CD8-positive, alpha-beta memory T cell (primary cell): ENCODE measurements at places on chromosomes 11 and 22. TPM values are rescaled to one million over a fixed set of nuclear protein-coding genes. Genes with fewer than 3 reads are reported as not detected.

Gene FAM118B
- total RNA-seq, result 19.0 TPM

Gene SCN2B
- not detected for total RNA-seq

- no peak overlapping the region for H3K4me3 ChIP-seq
- DNase-seq, result no peak
- H3K36me3 ChIP-seq, result no peaks in the 10 kb centered on the region
- H3K27ac ChIP-seq, result no peak overlapping the region
Observed at GRCh38 chr22:28023774-28024173, 104.7 kb upstream of the PITPNB start.

DNA sequence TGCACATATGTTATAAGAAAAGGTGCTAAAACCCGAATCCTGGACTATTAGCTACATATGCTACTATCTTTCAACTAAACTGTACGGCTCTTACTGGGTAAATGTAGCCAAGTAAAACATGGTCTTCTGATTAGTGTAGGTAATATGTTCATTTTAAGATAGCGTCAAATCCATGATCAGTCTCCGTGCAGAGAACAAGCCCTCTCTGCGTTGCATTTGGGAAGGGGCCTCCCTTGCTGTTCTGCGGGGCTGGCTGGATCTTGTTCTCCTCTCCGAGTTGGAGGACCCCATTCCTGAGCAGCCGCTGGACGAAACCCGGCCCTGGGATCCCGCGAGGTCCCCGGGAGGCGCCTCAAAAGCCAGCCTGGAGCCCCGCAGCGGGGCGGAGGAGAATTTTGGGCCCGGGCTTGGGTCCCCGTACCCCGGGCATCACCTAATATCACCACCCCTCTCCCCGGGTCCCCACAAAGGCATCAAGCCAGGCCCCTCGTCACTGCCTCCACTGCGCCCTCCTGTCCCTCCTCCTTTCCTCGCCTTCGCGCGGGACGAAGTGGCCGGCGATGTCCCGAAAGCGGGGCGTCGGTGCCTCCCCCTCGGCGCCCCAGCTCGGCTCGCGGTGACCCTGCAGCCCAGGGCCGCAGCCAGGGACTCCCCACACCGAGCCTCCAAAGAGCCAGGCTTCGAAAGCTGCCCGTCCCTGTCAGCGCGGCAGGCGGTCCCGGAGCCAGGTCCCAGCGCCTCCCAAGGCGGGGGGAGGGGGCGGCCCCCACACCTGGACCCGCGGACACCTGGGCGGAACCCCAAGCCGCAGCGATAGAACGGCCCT lies 54.5 kb upstream of the FBXO3 start:
- H3K36me3 ChIP-seq, result no peaks in the 10 kb centered on the region
- peak overlapping the region; percentile 47 for H3K4me3 ChIP-seq
- no peak overlapping the region for H3K27ac ChIP-seq
- peaks cover 22% of the 10 kb centered on the region for H3K27me3 ChIP-seq
- peaks cover 4% of the 10 kb centered on the region for H3K4me1 ChIP-seq

- no peak overlapping the region for H3K27ac ChIP-seq
Observed at GRCh38 chr11:59854871-59855270, 9.6 kb upstream of the CBLIF start.

- DNase-seq, result no peak
- no peaks in the 10 kb centered on the region for H3K36me3 ChIP-seq
- no peak overlapping the region for H3K4me3 ChIP-seq
- H3K4me1 ChIP-seq, result peaks cover 3% of the 10 kb centered on the region
- no peak overlapping the region for H3K27ac ChIP-seq
- H3K27me3 ChIP-seq, result no peaks in the 10 kb centered on the region
Observed at GRCh38 chr11:60377401-60378136, 763 bp upstream of the MS4A7 start.

GRCh38 chr11:18253233-18253632 lies 4.8 kb upstream of the SAA2 start:
- no peak overlapping the region for H3K4me3 ChIP-seq
- no peaks in the 10 kb centered on the region for H3K27me3 ChIP-seq
- DNase-seq, result no peak
- no peaks in the 10 kb centered on the region for H3K36me3 ChIP-seq
- no peaks in the 10 kb centered on the region for H3K4me1 ChIP-seq

DNA sequence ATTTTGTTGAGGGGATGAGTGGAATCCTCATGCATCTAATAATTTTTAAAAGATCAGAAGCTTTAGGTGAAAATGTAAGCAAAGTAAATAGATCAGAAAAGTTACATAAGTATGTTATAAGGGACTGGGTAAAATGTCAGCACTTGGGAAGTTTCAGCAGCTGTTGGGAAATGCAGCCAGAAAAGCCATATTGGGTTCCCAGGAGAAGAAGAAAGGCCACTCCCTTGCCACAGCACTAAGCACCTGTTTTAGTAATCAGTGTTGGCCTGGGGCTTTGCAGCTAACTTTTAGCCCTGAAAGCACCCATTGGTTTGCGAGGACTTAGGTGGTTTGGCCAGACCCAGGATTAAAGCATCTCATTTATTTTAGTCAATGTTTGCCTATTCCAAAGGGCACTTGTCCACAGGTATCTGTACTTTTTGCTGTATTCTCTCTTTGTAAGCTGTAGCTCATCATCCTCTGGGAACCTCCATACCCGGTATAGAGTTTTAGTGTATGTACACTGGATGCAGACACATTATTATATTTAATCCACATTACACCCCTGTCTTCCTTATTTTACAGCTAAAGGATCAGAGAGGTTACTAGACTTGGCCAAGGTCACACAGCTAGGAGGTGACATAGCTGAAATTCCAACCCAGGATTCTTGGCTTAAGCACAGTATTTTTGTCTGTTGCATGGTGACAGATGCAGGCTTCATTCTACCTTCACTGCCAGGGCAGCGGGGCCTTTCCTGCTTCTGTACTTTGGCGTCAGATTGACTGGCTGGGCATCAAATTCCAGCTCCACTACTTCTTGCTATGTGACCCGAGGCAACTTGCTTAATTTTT lies 127.7 kb upstream of the SESN3 start:
- no peak overlapping the region for H3K4me3 ChIP-seq
- H3K36me3 ChIP-seq, result no peaks in the 10 kb centered on the region
- no peak overlapping the region for H3K27ac ChIP-seq
- no peaks in the 10 kb centered on the region for H3K27me3 ChIP-seq

GRCh38 chr22:45543243-45543642 lies 40.6 kb downstream of the FBLN1 start:
- H3K36me3 ChIP-seq, result no peaks in the 10 kb centered on the region
- no peak for DNase-seq
- H3K4me1 ChIP-seq, result no peaks in the 10 kb centered on the region
- H3K27me3 ChIP-seq, result no peaks in the 10 kb centered on the region

DNA sequence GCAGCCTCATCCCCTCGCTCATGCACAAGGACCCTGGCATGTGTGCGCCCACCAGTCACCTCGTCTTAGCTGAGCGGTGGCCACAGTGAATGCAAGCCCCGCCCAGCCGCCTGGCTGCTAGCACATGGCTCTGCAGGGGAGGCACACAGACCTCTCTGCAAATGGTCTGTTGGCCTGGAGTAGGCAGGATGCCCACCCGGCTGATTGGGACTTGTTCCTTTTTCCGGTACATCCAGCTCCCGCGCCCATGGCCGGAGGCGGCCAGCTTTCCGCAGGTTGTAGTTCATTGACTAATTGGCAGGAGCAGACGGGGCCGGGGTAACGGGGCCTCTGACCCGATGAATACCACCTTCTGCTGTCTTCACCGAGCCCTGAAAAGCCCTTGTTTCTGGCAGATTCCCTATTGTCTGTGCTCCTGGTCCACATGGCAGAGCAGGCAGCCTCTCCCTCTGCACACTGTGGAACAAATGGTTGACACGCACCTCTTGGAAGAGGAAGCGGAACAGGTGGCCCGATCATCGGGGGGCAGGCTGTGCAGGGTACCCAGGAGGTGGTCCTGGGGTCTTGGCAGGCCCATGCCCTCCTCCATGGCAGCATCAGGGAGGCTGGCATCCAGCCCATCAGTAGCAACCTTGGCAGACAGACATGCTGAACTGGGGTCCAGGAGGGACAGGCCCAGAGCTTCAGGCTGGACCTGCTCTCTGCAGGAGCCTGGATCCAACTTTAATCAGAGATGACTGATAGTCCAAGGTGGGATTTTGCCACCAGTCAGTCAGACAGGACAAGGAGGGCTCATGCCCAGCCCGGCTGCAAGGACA lies 1512.0 kb downstream of the BRD1 start:
- no peaks in the 10 kb centered on the region for H3K36me3 ChIP-seq
- no peak overlapping the region for H3K4me3 ChIP-seq
- DNase-seq, result no peak
- H3K4me1 ChIP-seq, result no peaks in the 10 kb centered on the region
- no peaks in the 10 kb centered on the region for H3K27me3 ChIP-seq

- no peak overlapping the region for H3K4me3 ChIP-seq
- H3K27ac ChIP-seq, result no peak overlapping the region
- H3K36me3 ChIP-seq, result no peaks in the 10 kb centered on the region
Observed at GRCh38 chr11:111554532-111554931, 14.0 kb downstream of the LAYN start.

DNA sequence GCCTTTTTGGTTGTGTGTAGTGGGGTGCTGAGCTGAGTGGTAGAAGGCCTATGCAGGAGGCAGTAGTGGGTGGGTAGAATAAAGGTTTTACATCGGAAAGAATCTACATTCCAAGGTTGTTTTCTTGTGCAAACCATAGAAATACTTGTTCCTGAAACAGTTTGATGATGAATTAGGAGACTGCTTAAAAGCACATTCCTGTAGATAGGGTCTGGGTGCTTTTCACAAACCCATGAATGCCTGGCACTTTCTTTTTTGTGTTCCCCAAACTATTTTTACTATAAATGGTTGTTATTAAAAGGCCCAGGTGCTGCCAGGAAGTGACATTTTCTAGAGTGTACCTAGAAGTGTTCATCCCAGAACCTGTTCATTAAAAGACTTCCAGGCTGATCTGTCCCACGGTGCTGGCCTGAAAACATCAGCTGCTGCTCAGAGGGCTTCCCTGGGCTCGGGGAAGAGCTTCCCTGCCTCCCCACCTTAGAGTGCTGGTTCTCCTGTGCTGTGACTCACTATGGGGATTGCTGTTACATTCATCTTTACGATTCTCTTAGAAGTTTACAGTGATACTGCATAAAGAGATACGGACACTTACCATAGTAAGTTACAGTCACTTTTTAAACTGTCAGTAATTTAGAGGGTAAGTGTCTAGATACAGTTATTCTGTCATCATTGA lies 27.9 kb downstream of the PPFIA1 start:
- no peak overlapping the region for H3K4me3 ChIP-seq
- H3K27me3 ChIP-seq, result no peaks in the 10 kb centered on the region
- H3K4me1 ChIP-seq, result no peaks in the 10 kb centered on the region
- no peak overlapping the region for H3K27ac ChIP-seq

DNA sequence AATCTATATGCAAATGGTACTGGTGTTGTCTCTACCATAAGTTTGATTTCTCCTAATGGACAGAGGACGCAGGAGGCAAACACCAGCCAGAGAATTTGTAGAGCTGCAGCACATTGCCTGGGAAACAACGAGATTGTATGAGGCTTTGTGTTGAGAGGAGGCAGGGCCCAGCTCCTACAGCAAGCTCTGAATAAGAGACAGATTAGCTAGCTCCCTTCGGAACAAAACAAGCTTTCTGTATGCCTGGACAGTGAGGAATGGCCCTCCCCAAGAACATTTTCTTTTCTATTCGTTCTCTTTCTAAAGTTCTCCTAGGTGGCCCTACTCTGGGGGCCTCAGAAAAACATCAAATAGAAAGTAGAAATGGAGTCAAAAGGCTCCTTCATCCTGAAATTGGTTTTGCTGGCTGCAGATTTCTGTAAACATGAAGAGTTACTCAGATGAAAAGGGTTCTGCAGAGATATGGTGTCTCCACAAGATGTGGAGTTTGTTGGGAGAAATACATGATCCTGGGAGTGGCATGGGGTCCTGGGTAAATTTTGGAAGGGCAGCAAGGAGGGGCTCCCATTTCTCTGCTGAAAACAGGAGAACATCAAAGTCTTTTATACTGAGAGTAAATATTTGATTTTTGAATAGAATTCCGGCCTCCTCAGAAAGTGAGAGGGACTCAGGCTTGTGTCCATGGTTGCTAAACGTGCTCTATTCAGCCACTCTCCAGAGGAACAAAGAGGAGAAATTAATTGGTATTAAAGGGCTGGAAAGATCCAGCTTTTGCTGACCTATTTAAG lies 6.8 kb upstream of the HEPACAM start:
- DNase-seq, result no peak
- H3K27ac ChIP-seq, result no peak overlapping the region

- H3K4me3 ChIP-seq, result peak overlapping the region; percentile 98
- peaks cover 43% of the 10 kb centered on the region for H3K4me1 ChIP-seq
- H3K27ac ChIP-seq, result peak overlapping the region; percentile 99
- peak; percentile 55 for DNase-seq
Observed at GRCh38 chr22:46763051-46763705, 728 bp downstream of the TBC1D22A start.

DNA sequence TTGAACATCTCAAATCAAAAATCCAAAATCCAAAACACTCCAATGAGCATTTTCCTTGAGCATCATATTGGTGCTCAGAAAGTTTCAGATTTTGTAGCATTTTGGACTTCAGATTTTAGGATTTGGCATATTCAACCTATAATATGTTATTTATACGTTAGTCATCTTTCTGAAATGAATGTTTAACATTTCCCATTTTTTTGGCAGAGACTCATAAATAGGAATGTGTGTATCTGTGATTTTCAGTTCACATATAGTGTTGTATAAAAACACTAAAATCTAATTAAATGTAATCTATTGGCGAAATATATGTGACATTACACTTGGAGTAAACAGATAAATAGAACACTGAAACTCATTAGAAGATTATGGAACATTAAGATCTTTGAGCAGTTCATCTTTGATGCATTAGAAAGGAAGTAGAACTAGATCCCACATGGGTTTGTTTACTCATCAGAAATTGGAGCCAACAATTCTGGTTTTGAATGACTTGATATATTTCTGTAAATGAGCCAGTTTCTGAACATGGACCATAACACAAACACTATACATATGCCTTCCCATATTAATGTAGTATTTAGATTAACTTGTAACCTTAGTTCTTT lies 153.1 kb downstream of the UVRAG start:
- DNase-seq, result no peak
- no peaks in the 10 kb centered on the region for H3K36me3 ChIP-seq
- no peak overlapping the region for H3K27ac ChIP-seq

DNA sequence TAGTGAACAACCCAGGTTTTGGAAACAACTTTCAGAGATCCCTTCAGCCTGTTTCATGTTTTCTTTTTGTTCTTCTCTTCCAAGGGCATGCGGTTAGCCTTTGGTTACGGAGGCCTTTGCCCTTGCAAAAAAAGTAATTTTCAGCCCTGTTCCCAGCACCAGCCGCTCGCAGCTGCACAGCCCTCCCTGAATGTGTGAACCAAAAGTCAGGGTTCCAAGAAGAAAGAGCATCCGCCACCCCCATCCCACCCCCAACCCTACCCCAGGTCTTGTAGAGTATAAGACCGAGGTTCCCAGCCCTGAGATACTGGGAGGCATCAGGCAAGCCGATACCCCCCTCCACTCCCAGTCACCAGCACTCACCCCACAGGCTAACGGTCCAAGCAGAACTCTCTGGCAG lies 56.4 kb downstream of the IGLL1 start:
- no peak for DNase-seq
- no peaks in the 10 kb centered on the region for H3K36me3 ChIP-seq
- no peaks in the 10 kb centered on the region for H3K27me3 ChIP-seq
- H3K27ac ChIP-seq, result no peak overlapping the region
- peaks cover 4% of the 10 kb centered on the region for H3K4me1 ChIP-seq

Gene LARGE2
- total RNA-seq, result 2.6 TPM

- no peaks in the 10 kb centered on the region for H3K27me3 ChIP-seq
- H3K4me1 ChIP-seq, result peaks cover 20% of the 10 kb centered on the region
- H3K4me3 ChIP-seq, result no peak overlapping the region
- no peak overlapping the region for H3K27ac ChIP-seq
- H3K36me3 ChIP-seq, result no peaks in the 10 kb centered on the region
Observed at GRCh38 chr11:61701242-61701886, 21.2 kb downstream of the DAGLA start.
